ENCODE measurements at places on chromosomes 2 and 18.

DNA sequence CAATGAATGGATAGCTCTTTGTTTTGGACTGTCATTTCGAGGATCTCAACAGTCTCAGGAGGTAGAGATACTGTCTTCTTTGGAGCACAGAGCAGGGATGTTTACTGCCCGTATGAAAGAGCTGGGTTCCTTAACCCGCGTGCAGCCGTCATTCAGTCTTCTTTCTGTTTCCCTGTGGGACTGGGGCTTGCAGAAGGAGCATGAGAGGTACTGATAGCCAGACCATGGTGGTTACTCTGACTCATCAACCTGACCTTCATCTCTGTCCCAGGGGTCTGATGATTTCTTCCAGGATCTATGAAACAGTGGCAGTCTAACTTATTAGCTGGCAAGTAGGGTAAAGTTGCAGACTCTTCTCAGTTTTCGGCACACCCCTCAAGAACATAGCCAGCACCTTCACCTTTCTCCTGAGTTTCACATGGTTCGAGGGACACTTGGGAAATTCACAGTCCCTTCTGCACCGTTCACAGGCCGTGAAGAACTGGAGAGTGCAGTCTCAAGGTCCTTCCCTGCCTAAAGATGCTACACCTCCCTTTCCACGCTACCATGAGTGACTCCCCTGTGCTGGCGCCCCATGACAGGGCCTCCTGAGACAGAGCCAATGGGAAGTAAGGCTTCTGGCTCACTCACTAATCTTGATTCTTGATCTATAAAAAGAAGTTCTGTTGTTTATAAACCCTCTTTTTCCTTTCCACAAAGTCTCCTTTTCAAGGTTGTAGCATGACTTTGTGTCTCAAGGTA, 226.2 kb downstream of the MC4R start:
- DNase-seq, result peak; percentile 0

- no peak for DNase-seq
Measured at GRCh38 chr18:23998820-23999219, 15.7 kb upstream of the TTC39C start.

DNA sequence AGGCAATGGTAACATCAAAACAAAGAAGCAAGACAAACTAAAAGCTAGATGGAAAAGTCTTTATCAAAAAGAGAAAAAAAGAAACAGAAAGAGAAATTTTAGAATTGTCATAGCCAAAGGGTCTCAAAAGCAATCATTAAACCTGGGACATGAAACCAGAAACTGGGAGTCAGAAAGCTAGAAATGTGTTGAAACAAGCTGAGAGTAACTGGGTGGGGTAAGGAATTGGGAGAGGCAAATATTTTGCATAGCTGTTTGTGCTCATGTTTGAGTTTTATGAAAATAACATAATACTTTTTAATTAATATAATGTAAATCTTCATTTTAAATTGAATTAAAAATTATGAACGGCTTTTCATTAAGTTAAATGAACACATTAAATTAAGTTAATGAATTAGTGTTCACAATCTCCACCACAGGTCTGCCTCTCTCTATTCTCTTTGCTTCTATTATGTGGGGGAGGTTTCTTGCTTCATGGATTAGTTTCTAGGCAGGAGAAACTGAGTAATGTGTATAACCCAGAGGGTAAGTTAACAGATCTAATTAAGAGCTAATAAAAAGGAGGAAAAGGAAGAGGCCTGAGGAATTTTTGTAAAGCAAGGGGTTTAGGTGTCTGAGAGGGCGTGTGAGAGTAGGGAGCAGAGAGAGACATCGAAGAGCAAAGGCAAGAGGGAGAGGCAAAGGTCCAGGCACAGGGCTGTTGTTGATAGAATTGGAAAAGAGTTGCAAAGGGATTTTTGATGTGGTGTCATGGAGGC, 20.0 kb upstream of the SERPINB2 start:
- DNase-seq, result no peak

GRCh38 chr2:169573974-169574299, 272 bp upstream of the FASTKD1 start:
- no peak for DNase-seq

DNA sequence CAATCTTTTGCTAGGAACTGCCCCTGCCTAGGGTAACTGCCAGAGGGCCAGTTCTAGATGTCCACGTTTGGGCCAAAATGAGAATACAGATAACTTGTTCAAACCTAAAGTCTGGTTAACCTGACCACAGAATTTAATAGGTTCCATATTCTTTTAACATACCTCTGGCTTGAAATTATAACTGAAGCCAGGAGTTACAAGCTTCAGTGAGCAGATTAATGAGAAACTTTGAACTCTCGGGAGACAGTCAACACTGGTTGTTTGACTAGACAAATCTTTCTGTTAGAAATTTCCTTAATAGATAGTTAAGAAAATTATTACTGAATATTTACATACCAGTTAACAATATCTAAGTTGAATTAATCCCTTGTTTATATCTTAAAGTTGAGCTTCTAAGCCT, 110.0 kb upstream of the KLF7 start:
- DNase-seq, result no peak

- peak; percentile 97 for DNase-seq
Measured at GRCh38 chr2:19538411-19538963, 180.1 kb upstream of the OSR1 start.

DNA sequence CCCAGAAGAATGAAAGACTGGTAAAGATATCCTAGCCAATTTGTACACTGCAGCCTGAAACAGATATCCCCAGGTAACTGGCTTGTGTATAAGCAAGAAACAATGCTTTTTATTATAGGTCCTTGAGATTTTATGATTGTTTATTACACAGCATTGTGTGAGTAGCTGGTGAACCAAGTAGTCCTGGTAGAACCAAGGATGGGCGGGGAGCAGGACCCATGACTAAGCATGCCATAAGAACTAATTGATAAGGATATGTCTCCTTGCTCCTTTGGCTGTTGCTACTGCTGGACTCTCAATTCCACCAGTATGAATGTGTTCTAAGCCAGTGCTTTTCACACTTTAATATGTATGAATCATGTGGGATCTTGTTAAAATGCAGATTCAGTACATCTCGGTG, 12.3 kb upstream of the ALMS1 start:
- no peak for DNase-seq

DNA sequence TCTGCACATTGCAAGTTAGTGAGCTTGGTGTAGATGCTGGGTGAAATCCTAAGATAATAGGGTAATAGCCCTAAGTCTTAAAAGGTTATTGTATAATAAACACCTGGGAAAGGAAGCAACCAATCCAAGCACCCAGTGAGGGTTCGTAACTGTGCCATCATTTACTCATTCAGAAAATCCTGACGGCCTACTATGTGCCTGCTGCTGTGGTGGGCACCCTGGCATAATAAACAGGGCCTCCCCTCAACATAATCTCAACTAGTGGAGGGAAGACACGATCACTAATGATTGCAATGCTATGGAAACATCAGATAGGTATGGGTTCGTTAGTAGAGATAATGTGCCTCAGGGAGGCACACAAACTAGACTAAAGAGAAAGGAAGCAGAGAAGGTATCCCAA, 48.9 kb upstream of the CCDC85A start:
- DNase-seq, result no peak

- peak; percentile 58 for DNase-seq
Measured at GRCh38 chr2:96537066-96537733, 648 bp downstream of the ARID5A start.

All from iris pigment epithelial cell (primary cell).